ENCODE measurements at places on chromosomes 4 and X.

GRCh38 chrX:151981129-151981528, 6.7 kb upstream of the GABRE start:
- DNase-seq = no peak

DNA sequence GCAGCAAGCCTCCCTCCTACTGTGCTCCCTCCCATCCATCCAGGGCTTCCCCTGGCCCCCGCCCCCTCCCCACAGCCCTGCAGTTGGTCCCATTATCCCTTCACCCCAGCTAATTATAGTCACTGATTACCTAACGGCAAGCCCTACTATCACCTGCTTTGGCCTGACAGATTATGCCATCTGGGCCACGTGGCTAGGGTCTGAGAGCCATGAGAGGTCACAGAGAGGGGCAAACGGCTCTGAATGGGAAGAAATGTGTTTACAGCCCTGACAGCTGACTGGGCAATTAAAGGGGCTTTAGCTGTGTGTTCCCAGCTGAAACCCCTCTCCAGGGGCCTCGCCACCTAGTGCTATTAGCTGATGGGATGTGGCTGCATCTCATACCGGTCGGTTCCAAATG, 134.4 kb upstream of the CPEB2 start:
- no peak for DNase-seq

DNA sequence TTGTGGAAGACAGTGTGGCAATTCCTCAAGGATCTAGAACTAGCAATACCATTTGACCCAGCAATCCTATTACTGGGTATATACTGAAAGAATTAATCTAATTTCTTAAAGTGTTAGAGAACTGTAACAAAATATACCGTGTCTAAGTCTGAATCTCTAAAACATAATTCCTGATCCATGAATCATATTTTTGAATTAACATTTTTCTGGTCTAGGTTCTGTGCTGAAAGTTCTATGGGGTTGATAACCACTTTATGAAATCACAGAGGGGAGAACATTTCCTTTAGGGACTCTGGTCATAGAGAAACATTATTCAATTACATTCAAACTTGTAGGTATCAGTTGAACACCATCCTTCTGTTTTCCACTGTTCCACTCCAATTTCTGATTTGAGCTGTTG, 91.9 kb upstream of the ETNPPL start:
- DNase-seq = no peak

GRCh38 chrX:68681443-68681941, 34.0 kb downstream of the STARD8 start:
- no peak for DNase-seq

DNA sequence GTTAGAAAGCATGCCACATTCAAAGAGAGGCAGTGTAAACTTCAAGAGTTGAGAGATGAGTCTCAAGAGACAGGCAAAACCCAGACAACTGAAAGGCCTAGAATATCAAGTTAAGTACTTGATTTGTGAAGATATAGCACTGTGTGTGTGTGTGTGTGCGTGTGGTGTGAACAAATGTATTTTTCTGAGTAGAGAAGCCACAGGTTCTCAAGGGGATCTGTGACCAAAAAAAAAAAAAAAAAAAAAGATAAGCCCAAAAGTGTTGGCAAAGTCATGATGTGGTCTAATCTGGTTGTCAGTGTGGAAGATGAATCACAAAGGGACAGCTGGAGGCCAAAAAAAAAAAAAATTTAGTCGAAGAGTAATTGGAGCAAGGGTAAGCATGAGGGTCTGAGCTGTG, 3.9 kb downstream of the RIPPLY1 start:
- DNase-seq = no peak

- DNase-seq = no peak
Observed at GRCh38 chr4:15197005-15197404, 194.7 kb downstream of the CPEB2 start.

GRCh38 chr4:42237451-42237850, 85.0 kb upstream of the BEND4 start:
- DNase-seq = no peak

DNA sequence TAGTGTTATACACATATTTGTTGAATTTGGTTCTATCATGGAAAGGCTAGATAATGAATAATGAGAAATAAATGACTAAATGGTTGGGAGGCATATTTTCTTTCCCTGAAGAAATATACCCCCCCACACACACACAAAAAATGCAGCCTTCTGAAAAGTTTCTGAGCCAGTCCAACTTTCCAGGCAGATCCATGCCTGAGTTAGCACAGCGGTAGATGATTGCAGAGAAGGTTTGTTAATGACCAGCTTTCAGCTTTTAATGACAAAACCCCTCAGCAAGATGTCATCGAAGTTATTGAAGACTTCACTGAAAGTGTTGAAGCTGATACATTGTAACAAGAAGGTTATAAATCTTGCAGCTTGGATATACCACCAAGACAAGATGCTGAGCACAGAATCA, 61.4 kb downstream of the GBA3 start:
- no peak for DNase-seq

DNA sequence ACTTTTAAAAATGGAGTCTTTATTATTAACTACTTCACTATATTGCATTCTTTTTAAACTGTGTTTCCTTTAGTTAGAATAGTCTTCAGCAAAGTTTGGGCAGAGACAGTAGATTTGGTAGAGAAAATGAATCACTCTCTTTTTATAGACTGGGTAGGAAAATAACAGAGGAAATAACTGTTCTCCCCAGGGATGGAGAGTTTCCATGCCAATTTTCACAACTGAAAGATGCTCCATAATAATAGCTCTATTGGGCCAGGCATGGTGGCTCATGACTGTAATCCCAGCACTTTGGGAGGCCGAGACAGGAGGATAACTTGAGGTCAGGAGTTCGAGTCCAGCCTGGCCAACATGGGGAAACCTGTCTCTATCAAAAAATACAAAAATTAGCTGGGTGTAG, 13.1 kb downstream of the HSD17B13 start:
- DNase-seq = no peak

GRCh38 chr4:53800741-53801140, 209.5 kb upstream of the LNX1 start:
- DNase-seq = no peak

- no peak for DNase-seq
Observed at GRCh38 chr4:152665691-152666395, 14.0 kb downstream of the TMEM154 start.

GRCh38 chr4:137632842-137633241, 100.5 kb upstream of the PCDH18 start:
- no peak for DNase-seq

DNA sequence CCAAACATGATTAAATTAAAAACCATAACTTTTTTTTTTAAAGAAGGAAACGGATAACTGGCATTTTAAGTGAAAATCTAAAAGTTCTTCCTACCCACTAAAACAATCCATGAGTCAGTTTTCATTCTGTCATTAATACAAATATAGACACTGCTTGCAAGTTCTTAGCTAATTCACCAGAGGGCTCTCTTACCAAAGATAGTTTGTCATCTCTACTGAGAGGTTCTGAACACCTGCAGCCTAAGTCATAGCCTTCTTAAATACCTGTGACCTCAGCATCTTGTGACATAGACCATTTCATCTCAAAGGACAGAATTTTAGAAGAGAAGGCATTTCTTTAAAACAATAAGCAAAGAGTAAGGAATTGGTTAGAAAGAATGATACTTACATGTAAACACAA, 65.3 kb upstream of the FAM120C start:
- no peak for DNase-seq

- no peak for DNase-seq
Observed at GRCh38 chr4:30882443-30882842, 162.3 kb downstream of the PCDH7 start.

GRCh38 chr4:81482326-81482725, 10.6 kb upstream of the RASGEF1B start:
- DNase-seq = no peak

GRCh38 chr4:78244705-78245485, 187.8 kb downstream of the FRAS1 start:
- no peak for DNase-seq

- DNase-seq = no peak
Observed at GRCh38 chr4:127822430-127822829, 40.3 kb downstream of the HSPA4L start.

GRCh38 chr4:177057186-177057585, 252.5 kb upstream of the NEIL3 start:
- DNase-seq = no peak

GRCh38 chr4:83230928-83231327, 53.7 kb downstream of the COQ2 start:
- DNase-seq = no peak

- no peak for DNase-seq
Observed at GRCh38 chrX:131845201-131845600, 177.9 kb upstream of the STK26 start.

GRCh38 chr4:14864365-14865030, 137.8 kb upstream of the CPEB2 start:
- no peak for DNase-seq

- DNase-seq = no peak
Observed at GRCh38 chrX:18885328-18886004, 98.4 kb downstream of the PHKA2 start.

- no peak for DNase-seq
Observed at GRCh38 chrX:26613956-26614355, 398.0 kb downstream of the MAGEB5 start.

DNA sequence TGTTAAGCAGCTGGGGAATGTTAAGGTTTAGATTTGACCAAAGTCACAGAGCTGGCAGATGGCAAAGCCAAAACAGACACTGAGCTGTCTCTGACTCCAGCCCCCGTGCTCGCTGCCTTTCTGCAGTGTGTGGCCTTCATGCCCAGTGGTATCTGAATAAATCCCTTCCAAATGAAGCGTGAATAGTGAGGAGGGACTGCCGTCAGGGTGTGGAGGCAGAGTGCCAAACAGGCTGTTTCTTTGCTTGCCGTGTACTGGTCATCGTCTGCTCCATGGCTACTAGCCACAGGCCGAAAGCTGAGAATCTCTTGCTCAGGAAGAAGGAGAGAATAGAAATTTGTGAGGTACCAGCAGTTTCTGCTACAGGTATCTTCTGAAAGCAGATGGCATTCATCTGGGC, 19.7 kb downstream of the PRIMPOL start:
- no peak for DNase-seq

- no peak for DNase-seq
Observed at GRCh38 chr4:125735102-125735501, 420.3 kb downstream of the FAT4 start.

DNA sequence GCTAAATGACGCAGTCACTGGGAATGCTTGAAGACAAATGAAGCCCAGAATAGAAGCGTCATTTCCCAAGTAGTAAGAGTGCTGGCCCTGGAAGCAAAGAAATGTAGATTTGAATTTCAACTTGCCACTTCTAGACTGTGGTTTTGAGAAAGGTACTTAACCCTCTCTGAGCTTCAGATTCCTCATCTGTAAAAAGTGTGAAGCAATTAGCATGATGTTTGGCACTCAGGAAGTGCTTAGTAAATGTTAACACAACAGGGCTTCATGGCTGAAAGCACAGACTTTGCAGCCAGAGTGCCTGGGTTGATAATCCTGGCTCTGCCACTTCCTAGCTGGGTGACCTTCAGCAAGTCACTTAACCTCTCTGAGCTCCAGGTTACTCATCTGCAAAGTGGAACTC, 147.4 kb upstream of the RPS6KA3 start:
- no peak for DNase-seq

DNA sequence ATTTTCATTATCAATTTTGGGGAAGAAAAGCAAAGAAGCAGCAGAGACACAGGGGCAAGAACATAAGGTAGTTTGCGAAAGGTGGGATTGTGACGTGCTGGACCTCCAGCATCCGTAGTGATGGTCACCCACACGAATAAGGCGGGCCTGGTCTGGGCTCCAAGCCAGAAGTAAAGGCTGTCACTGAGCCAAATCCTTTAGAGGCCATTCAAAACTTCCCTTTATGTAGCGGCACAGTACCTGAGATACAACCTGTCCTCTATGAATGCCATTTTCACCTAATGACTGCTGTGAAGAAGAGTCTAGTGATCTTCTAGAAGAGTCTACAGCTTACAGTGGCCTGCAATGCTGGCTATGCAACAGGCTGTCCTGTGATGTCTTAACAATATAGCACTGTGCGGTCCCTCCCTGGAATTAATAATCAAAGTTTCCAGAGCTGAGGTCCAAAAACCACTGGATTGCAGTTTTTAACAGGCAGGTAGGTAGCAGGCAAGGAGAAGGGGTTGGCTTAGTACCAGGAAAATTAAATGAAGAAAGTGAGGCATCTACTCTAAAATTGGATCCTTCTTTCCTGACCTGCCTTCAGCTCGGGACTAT, 56.2 kb downstream of the TRIML1 start:
- no peak for DNase-seq

- no peak for DNase-seq
Observed at GRCh38 chr4:80006935-80007744, 65.9 kb downstream of the ANTXR2 start.

- DNase-seq = no peak
Observed at GRCh38 chr4:189463734-189464133, 476.9 kb upstream of the FRG1 start.

DNA sequence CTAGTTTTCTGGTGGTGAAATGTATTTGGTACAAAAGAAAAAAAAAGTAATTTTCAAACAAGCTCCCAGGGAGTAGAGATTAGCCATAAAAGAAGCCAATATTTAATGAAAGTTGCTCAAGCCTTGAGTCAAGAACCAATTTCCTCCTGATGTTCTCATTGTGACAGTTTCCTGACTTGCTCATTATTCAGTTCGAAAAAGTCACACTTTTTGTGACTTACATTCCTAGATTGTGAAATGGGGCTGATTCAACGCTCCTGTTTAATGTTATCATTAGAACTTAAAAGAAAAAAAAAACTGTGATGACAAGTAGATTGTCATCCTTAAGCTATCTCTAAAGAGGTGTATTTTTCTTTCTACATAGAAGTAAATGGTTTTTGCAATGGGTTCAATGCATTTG, 122.6 kb upstream of the BMPR1B start:
- DNase-seq = no peak

DNA sequence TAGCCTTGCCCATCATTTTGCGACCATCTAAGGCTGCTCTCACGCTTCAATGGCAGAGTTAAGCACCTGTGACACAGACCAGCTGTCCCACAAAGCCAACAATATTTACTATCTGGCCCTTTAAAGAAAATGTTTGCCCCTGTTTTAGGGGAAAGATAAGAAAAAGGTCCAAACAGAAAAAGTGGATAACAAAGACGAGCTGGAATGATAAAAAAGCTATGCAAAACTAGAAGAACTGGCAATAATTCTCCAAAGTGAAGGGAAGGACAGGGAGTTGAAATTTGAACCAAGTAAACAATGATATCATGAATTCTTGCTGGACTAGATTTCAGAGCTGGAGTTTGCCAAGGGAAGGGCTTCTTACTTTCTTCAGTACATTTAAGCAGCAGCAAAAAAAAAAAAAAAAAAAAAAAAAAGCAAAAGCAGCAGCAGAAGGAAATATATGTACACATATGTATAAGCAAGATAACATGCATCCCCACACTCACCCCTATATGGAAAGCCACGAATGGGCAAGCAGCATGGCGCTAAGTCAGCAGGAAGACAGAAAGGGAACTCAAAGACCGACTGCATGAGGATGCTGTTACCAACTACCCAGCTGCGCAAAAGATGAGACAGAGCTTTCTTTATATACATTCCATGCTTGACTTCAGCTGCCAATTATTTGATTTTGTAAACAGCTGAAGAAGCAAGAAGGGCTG, 12.5 kb downstream of the TRAPPC2 start:
- DNase-seq = no peak

GRCh38 chrX:46444011-46444410, 101.2 kb downstream of the ZNF674 start:
- no peak for DNase-seq

All from stimulated activated CD4-positive, alpha-beta T cell treated with anti-CD3 and anti-CD28 coated beads, Interleukin-4, amount 100 ng/mL, for 1 hour (primary cell).